NCI-H748 treated with DMSO at 0.1 percent for 48 hours (cell line): ENCODE measurements at places on chromosomes 7 and 10.
A peak's percentile ranks its signal among the peaks of the same experiment; 100 is the strongest.

- no peak for DNase-seq
These were observed 87.1 kb downstream of the HIBADH start for GRCh38 chr7:27575613-27576012.

DNA sequence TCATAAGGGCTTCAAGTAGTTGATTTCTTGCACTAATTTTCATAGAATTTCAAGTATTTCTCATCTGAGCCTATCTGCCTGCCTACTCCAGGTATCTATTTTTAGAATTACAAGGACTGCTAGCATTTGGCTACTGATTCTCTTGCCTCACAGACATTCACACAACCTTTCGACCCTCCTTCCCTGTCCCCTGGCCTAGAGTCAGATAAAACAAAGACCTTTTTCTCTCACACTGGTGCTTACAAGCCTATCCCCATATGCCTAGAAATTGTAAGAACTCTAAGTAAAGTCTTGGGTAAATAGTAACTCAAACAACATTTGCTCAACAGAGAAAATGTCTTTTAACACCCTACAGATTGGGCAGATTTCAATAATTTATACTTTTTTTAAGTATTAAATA, 6.3 kb downstream of the GPAM start:
- no peak for DNase-seq

GRCh38 chr7:142338633-142339501, 81.0 kb upstream of the PRSS58 start:
- no peak for DNase-seq

DNA sequence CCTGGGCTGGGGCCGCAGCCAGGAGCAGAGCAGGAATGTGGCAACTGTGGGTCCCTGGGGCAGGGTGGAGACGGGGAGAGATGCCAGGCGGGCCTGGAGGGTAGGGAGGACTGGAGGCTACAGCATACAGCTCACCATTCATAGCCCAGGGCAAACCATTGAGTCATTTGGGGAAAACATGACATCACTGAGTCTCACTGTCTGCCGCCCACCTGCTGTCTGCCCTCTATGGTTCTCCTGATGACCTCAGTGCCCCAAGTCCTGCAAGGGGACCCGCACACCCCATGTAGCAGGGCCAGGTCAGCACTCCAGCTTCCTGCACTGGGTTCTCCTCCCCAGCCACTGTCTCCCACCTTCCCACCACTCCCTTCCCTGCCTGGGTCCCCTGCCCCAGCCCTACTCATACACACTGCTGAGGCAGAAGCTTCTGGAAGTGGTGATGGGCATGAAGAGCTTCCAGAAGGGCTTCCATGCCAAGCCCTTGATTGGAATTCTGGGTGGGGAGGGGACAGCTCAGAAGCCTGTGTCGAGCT, 10.4 kb downstream of the CHST3 start:
- DNase-seq, result no peak

- DNase-seq, result no peak
These were observed 516.7 kb upstream of the CELF2 start for GRCh38 chr10:10500937-10501336.

- no peak for DNase-seq
These were observed 10.0 kb downstream of the PITRM1 start for GRCh38 chr10:3162533-3162932.

- DNase-seq, result no peak
These were observed 1.5 kb upstream of the C10orf95 start for GRCh38 chr10:102452672-102453340.

- DNase-seq, result no peak
These were observed 30.4 kb downstream of the TMEM270 start for GRCh38 chr7:73891178-73891885.

DNA sequence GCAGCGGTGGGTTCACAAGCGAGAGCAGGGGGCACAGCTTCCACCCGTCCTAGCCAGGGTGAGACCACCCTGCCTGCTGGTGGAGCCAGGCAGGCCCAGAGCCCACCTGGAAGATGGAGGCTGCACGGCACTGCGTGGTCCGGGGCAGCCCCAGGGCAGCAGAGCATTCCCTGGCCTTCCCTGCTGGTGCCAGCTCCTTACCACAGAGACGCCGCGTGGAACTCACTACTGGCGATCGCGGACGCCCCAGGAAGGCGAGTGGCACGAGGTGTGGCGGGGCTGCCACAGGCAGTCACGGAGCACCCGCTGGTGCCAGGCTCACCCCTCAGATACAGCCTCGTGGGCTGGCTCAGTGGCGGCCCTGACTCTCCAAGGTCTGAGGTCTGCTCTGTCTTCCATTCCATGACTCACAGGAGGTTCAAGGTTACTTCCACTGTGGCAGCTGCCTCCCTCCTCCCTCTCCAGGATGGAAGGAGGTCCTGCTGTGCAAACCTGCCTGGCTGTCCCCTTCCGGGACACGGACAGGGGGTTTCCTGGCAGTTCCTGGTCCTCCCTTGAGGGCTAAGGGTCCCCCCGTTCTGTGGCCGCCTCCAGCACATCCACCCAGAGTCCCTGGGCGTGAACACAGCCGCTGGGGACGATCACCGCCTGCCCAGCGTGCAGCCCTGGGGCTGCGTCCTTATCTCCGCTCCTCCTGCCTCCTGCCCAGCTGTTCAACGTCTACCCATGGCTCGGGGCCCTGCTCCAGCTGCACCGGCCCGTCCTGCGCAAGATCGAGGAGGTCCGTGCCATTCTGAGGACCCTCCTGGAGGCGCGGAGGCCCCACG, 3.1 kb downstream of the CYP2W1 start:
- no peak for DNase-seq

DNA sequence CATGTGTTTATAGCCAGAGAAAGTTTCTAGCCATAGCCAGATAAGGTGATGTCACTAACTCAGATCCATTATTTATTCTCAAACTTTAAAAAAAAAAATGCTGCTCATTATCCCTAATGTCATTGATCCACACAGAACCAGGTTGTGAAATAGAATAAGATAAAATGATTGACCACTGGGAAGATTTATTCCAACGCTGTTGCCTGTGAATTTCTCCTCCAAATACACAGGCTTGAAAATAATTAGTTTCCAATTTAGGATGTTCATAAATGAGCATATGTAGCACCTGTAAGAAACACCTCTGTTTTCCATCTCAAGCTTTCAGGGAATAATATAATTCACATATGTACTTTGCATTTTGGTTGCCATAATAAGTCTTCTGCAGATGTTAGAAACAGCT, 283.1 kb upstream of the DKK1 start:
- no peak for DNase-seq

GRCh38 chr10:51972733-51973346, 273.4 kb upstream of the CSTF2T start:
- DNase-seq, result no peak

GRCh38 chr10:55631071-55631654, 729.9 kb downstream of the ZWINT start:
- peak; percentile 85 for DNase-seq

GRCh38 chr10:97532935-97533671, 34.4 kb downstream of the UBTD1 start:
- DNase-seq, result no peak

- peak; percentile 15 for DNase-seq
These were observed 92.1 kb downstream of the GRB10 start for GRCh38 chr7:50690541-50691011.

- no peak for DNase-seq
These were observed 483.9 kb upstream of the NRP1 start for GRCh38 chr10:33818343-33818742.

GRCh38 chr10:56116684-56117083, 244.4 kb downstream of the ZWINT start:
- DNase-seq, result no peak

DNA sequence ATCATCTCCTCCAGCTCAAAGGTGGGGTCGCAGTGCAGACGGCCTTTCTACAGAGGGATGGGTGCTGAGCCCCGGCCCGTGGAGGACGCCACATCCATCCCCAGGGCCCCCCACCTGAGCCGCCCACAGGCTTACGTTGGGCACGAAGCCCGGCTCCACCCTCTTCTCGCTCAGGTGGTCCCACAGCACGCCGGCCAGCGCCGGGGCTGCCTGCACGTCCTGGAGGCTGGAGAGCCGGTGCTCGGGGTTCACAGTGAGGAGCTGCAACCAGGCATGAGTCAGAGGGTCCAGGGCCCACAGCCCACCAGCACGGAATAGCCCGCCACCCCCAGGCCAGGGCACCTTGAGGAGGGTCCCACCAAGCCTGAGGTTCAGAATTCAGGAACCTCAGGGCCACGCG, 36.0 kb downstream of the DPYSL4 start:
- no peak for DNase-seq

GRCh38 chr10:112374724-112375541, 1.0 kb downstream of the ACSL5 start:
- no peak for DNase-seq

GRCh38 chr10:29807163-29807806, 172.5 kb upstream of the SVIL start:
- no peak for DNase-seq

GRCh38 chr7:156897673-156898072, 4.7 kb upstream of the LMBR1 start:
- DNase-seq, result no peak

- DNase-seq, result no peak
These were observed 29.2 kb downstream of the SORBS1 start for GRCh38 chr10:95531994-95532399.

DNA sequence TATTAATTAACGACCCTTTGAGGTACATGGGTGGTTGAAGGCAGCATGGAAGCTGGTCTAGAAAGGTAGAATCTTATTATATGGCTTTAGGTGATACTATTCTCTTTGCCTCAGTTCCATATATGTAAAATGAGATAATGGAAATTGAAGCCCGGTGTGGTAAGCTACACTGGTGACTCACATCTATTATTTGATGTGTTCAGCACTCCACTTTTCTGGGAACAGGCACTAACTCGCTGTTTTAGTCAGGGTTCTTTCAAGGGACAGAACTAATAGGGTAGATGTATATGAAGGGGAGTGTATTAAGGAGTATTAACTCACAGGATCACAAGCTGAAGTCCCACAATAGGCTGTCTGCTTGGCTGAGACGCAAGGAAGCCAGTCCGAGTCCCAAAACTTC, 4.4 kb upstream of the TRUB1 start:
- DNase-seq, result no peak

GRCh38 chr10:63267414-63268148, 134.5 kb downstream of the NRBF2 start:
- no peak for DNase-seq

DNA sequence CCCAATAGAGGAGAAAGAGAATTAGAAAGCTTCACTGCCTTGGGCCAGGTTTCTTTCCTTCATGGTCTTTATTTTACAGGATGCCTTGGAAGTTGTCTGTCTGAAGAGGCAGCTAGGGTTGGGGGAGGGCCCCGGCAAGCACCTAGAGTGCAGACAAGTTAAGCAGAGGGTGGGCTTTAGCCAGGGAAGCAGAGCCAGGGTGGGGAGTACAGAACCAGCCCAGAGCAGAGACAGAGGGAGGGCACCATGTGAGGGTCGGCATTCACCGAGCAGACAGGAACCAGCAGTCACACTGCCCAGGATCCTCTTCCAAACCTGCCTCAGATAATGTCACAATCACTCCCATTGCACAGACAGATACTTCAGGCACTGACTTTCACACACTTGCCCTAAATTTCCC, 75.9 kb downstream of the ADARB2 start:
- no peak for DNase-seq

DNA sequence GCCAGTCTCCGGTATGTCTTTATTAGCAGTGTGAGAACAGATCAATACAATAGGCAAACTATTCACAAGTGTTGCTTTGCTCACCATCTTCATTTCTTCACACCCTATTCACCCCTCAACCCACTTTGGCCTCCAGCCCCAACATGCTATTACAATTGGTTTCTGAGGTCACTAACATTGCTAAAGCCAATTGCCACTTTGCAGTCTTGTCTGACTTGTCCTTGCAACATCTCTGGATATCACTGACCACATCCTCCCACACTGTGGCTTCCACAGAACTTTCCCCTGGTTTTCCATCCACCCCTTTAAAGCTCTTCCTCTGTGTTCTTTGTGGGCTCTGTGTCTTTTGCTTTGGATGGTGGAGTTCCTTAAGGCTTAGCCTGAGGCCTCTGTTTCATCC, 5.2 kb upstream of the APBB1IP start:
- DNase-seq, result no peak

GRCh38 chr10:7529638-7530037, 118.8 kb upstream of the SFMBT2 start:
- no peak for DNase-seq

GRCh38 chr10:123491364-123491763, 174.8 kb upstream of the GPR26 start:
- DNase-seq, result no peak

GRCh38 chr10:123205041-123205440, 50.8 kb downstream of the BUB3 start:
- no peak for DNase-seq

GRCh38 chr10:70834441-70835151, 18.8 kb downstream of the SGPL1 start:
- no peak for DNase-seq

GRCh38 chr10:46550076-46550790, 6.2 kb downstream of the GPRIN2 start:
- DNase-seq, result no peak

DNA sequence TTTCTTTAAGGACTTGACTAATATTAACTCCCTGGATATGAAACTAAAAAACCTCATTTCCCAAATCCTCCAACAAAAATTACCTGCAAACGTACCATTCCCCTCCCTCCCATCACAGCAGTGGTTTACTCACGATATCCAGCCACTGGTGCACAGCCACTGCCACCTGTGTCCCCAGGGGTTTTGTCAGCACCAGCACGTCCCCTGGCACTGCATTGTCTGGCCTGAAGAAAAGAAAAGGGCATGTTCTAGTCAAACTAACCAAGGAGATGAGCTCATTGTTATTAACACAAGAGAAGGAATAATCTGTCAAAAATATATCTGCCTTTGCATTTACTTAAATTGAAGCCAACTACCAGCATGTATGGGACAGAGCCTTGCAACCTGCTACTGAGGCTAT, 18.5 kb downstream of the SEPHS1 start:
- no peak for DNase-seq

DNA sequence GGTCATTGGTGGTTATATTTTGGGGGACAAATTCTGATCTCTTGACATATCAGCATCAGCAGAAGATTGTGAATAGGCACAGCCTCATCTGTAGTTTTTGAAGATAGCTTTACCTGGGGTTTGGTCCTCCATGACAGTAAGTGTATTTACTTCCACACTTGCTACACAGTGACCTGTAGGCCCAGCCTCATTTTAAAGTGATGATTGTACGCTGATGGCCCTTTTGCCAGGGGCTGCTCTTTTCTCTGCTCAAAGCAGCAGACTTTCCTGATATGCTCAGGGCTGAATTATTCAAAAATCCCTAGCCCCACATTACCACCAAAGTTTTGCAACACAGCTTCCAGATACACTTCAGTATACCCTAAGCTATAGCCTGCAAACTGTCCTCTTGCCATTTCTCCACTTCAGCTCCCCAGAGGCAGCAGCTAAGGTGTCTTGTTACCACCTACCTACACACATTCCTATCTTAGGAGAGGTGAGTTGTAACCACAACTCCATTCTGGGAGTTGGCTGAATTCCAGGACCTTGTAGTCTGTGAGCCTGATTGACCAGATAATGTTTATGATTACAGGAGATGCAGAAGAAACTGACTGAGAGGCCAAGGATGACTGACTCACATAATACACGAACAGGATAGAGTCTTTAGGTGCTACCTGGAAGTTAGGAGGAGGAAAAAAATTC, 6.0 kb downstream of the ASB4 start:
- no peak for DNase-seq
